ENCODE measurements at places on chromosomes 2 and 18.
A peak's percentile ranks its signal among the peaks of the same experiment; 100 is the strongest.

- no peak for DNase-seq
Measured at GRCh38 chr2:233363744-233364235, 9.5 kb downstream of the DGKD start.

- DNase-seq, result no peak
Measured at GRCh38 chr2:100446696-100447095, 23.6 kb upstream of the NMS start.

GRCh38 chr2:138030459-138030858, 66.2 kb downstream of the HNMT start:
- no peak for DNase-seq

DNA sequence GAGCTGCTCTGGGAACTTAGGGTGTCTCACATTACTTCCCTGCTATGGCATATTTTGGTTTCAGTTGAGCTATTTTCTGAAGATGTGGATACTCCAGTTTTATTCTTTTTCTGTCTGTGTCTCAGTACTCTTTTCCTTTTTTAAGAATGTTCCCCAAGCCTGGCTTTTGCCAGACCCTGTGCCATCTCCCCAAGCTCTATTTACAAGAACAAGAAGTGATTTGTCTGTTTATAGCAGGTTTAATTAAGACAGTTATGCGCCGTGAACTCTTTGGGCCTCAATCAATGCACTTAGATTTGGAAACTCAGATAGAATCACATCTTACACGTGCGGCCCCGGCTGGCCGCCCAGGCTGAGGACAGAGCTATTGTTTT, 8.9 kb upstream of the SATB2 start:
- DNase-seq, result no peak

DNA sequence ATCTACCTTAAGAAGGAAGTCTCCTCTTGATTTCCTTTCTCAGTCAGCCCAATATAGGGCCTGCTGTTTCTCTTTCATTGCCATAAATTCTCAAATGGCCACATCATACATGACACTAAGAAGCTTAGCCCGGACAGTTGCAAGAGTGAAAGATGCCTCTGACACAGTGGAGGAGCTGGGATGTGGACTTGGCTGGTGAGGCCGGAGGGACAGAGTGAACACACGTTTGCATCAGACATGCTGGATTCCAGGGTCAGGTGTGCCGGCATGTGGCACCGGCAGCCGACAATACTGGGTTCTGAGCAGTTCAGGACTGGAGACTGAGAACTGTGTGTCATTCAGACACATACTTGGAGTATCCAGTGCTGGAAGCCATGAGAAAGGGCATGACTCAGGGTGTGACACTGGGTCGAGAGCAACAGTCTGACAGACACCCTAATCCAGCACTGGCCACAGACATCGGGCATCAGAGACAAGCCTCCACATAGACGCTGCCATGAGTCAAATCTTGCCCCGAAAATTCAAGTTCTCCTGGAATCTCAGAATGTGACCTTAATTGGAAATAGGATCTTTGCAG, 31.4 kb downstream of the TIMM21 start:
- no peak for DNase-seq

DNA sequence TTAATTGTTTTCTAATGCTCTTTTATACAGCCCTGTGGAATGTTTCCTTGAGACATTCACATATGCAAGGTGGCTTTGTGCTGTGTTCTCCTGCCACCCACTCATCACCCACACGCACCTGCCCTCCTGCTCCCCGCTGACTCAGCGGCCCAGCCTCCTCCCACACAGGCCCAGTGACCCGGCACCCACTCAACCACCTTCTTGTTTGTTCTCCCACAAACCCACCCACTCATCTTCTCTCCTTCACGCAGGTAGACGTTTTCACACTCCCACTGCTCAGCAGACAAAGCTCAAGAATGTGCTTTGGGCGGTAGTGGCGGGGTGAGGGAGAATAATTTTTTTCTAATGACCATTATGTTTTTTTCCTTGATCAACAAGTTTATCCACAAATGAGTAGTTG, 28.6 kb upstream of the NEMP2 start:
- no peak for DNase-seq

DNA sequence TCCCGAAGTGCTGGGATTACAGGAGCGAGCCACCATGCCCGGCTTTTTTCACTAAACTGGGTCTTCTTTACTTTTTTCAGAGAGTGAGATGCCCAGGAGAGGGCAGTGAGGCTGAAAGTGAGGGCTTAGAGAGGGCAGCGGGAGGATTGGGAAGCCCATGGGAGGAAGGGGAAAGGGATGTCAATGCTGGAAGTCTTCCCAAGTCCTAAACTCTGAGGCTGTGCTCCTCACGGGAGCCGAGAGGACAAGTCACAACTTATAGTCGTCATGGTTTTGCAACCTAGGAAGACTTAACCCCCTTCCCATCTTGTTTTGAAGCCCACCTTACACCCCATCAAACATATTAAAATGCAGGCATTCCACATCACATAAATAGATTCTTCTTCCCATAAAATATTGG, 15.1 kb upstream of the MEP1B start:
- no peak for DNase-seq

GRCh38 chr2:65731476-65731875, 299.1 kb upstream of the SPRED2 start:
- DNase-seq, result no peak

GRCh38 chr2:130393318-130393910, 37.6 kb downstream of the PTPN18 start:
- no peak for DNase-seq

DNA sequence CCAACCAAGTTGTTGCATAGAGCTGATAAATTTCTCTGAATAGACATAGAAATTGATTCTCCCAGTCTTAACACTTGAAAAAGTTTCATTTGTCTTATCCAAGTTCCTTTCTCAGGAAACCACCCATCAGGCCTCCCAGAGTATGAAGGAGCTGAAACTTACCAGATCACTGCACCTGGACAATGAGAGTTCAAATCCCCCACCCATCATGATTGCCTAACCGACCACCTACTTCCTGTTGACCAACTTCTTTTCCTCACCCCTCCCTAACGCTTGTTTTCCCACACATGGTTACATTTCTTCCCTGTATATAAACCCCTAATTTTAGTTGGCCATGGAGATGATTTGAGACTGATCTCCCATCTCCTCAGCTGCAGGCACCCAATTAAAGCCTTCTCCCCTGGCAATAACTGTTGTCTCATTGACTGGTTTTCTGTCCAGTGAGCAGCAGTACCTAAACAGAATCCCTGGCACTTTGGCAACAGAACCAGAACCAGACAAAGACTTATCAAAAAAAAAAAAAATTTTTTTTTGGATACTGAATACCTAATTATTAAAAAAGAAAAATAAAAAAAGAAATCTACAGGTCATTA, 103.0 kb downstream of the SPIRE1 start:
- DNase-seq, result no peak

DNA sequence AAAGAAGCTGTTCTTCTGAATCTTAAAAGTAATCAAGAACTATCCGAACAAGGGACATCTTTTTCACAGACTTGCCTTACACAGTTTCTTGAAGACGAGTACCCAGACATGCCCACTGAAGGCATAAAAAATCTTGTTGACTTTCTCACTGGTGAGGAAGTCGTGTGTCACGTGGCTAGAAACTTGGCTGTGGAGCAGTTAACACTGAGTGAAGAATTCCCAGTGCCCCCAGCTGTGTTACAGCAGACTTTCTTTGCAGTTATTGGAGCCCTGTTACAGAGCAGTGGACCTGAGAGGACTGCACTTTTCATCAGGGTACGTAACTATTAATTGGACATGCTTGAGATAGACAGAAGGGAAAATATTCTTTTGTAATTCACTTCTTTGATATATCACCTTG, 2.4 kb downstream of the MRPL44 start:
- DNase-seq, result no peak

GRCh38 chr2:3610881-3611505, 16.1 kb downstream of the COLEC11 start:
- no peak for DNase-seq

- no peak for DNase-seq
Measured at GRCh38 chr2:106336737-106337136, 131.5 kb downstream of the RGPD3 start.

DNA sequence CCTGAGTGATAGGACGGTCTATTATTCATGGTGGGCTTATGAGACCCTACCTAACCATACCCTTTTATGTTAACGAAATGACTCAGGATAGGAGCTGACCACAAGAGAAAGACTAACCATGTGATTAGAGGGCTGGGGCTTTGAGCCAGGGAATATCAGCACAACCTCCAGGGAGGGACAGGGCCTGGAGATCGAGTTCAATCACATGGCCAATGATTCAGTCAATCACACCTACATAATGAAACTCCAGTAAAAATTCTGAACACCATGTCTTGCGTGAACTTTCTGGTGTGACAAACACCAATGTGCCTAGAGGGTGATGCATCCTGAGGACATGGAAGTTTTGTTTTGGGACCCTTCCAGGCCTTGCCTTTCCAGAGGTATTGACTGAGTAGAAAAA, 2.2 kb upstream of the TEX51 start:
- no peak for DNase-seq

- DNase-seq, result no peak
Measured at GRCh38 chr2:168084288-168084687, 163.1 kb downstream of the STK39 start.

DNA sequence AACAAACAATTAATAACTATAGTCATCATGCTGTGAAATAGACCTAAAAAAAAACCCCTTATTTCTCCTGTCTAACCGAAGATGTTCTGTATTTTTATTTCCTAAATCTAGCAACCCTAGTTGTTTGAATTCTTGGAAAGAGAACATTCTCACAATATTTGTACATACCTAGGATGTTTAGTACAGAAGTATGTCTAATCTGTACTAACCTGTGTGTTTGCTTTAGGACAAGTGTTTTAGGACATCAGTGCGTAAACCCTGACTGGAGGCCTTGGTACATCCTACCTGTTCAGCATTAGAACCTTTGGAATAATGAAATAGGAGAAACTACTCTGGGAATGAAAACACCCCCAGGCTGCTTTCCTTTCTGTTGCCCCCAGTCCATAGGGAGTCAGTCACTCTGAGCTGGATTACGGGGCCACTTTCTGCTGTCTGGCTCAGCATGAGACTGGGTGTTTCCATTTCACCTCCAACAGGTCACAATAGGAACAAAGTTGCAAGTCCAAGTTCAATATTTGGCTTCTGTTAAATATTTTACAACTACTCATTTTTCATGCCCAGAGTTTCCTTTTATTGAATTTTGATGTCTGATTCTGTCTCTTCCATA, 114.7 kb downstream of the MTX2 start:
- no peak for DNase-seq

GRCh38 chr2:155574941-155575340, 757.6 kb downstream of the NR4A2 start:
- DNase-seq, result no peak

- DNase-seq, result no peak
Measured at GRCh38 chr18:58896734-58897508, 32.2 kb downstream of the ZNF532 start.

DNA sequence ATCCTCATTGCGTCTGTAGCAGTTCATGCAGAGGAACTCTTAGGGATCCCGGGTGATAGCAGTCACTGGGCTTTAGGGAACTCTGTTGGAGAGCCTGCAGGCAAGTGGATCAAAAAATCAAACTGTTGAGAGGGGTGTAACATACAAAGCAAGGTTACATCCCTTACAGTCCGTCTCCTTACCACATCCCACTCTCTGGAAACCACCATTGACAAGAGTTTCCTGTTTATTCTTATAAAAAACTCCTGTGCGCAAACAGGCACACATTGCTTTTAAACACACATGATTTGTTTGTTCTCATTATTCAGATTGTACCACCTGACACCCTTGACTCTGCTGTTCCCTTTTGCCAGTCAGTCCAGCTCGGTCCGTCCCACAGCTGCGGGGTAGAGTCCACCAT, 137.7 kb downstream of the LTBP1 start:
- DNase-seq, result no peak

DNA sequence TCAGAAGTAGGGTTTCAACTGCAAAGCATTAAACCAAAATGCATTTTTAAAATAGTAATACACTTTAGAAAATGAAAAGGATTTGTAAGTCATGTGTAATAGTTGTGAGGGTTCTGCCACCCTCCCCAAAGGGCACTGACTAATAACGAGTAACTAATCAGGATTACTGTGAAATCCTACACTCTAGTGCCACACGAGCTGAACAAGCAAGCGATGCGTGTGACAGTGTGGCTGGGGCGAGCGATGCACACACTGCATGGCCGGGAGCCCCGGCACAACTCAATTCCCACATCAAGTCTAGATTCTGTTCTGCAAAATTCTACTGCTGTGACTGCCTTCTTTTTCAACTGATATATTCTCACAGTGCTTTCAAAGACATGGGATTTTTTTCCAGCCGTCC, 156.4 kb downstream of the SEPTIN10 start:
- DNase-seq, result no peak

- DNase-seq, result no peak
Measured at GRCh38 chr2:29816651-29817050, 104.7 kb downstream of the ALK start.

DNA sequence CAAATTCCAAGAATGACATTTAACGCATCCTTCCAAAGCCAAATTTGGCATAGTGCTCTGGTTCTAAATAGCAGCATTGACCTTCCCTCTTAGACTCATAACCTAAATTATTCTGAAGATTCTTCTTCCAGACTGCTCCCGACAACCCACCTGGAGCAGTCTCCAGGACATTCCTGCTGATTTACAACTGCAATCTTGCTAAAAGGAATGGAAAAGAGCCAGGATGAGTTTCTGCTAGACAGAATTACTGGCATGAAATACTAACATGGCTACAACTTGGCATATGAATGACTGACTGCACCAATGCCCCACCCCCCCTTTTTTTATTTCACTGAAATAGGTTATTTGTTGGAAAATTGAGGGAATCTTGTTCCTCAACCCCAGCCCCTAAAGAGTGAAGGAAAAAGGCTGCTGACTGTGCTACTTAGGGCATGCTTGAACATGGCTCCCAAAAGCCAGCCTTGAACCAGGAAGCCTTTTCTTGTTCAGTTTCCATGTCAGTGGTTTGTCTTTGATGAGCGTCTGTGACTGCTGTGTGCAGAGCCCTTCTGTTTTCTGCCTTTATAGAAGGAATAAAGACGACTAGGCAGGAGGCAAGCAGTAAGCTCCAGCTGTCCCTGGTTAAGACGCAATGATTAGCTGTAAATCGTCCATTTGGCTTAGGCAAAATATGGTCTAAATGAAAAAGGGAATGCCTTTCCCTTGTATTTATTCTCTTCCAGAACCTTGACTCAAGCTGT, 47.4 kb upstream of the ITGB6 start:
- peak; percentile 86 for DNase-seq

GRCh38 chr2:189555232-189555631, 25.4 kb downstream of the SLC40A1 start:
- DNase-seq, result no peak

GRCh38 chr2:207499114-207499513, 30.6 kb upstream of the CREB1 start:
- no peak for DNase-seq

GRCh38 chr2:190582736-190583506, 48.4 kb upstream of the NEMP2 start:
- DNase-seq, result no peak

- no peak for DNase-seq
Measured at GRCh38 chr18:21903709-21904108, 163.1 kb downstream of the MIB1 start.

- DNase-seq, result no peak
Measured at GRCh38 chr2:232341061-232341738, 37.4 kb upstream of the ALPP start.

- no peak for DNase-seq
Measured at GRCh38 chr2:179954026-179954425, 53.1 kb downstream of the CWC22 start.
